ENCODE measurements at places on chromosomes 6 and 20.

DNA sequence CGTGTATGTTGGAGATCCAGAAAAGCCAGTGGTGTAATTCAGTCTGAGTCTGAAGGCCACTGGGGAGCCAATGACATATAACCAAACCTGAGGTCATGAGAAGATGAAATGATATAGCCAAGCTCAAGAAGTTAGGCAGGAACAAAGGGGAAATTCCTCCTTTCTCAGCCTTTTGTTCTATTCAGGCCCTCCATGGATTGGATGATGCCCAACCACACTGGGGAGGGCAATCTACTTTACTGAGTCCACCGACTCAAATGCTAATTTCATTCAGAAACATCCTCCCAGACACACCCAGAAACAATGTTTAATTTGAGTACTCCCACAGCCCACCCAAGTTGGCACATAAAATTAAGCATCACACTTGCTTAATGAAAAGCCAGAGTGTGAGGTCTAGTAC, 183.6 kb downstream of the GJA1 start:
- no peak for DNase-seq

- DNase-seq: no peak
These were observed 111.3 kb downstream of the LRRC1 start for GRCh38 chr6:53906103-53906502.

DNA sequence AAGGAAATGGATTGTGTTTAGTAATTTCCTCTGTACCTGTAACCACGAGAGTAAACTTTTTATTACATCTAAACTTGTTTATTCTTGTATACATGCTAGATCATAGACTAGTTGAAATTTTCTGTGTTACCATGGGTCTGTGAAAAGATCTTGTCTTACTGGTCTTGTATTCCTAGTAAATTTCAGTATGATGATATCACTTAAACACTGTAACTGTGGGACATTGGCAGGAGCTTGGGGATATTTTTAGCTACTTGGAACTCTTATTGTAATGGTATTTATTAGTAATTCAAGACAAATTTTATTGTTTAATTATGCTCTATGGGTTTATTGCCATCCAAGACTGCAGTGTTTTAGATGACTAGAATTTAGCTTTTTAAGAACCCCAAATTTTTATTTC, 25.9 kb upstream of the TULP4 start:
- no peak for DNase-seq

- no peak for DNase-seq
These were observed 11.9 kb downstream of the TULP4 start for GRCh38 chr6:158324136-158324535.

- DNase-seq: no peak
These were observed 868 bp downstream of the SAMD10 start for GRCh38 chr20:63978319-63979228.

DNA sequence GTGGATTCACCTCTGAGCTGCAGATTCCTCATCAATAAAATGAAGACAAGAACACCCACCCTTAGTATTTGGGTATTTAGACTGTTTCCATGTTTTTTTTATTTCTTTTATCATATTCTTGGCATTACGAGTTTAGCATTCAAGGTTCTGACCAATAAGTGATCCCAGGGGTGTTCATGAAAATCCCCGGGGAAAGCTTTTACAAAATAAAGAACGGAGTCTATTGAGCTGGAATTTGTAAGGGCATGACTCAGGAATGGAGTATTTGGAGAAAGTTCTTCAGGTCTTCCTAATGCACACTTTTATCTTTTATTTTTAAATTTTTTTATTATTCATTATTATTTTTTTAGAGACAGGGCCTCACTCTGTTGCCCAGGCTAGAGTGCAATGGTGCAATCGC, 19.4 kb upstream of the TOX2 start:
- no peak for DNase-seq
